ENCODE measurements at places on chromosomes 3 and 15.

- DNase-seq, result peak; percentile 86
Observed at GRCh38 chr3:151838574-151839312, 24.8 kb downstream of the AADAC start.

DNA sequence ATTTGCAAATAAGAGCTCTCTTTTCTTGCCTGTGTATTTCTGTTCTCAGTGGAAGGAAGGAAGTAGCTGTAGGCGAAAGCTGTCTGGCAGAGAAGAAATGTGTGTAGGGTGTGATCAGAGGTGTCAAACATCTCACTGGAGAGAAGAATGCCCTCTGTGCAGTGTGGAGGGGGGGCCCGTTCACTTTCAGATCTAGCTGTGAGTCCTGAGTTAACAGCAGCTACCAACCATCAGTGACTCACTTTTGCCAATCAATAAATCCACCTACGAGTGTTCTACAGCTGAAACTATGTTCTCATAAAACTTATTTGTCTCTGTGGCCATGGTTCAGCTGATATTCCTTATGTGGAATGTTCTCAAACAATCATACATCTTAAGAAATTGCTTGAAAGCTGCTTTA is 103.7 kb downstream of the FRMD4B start:
- no peak for DNase-seq

DNA sequence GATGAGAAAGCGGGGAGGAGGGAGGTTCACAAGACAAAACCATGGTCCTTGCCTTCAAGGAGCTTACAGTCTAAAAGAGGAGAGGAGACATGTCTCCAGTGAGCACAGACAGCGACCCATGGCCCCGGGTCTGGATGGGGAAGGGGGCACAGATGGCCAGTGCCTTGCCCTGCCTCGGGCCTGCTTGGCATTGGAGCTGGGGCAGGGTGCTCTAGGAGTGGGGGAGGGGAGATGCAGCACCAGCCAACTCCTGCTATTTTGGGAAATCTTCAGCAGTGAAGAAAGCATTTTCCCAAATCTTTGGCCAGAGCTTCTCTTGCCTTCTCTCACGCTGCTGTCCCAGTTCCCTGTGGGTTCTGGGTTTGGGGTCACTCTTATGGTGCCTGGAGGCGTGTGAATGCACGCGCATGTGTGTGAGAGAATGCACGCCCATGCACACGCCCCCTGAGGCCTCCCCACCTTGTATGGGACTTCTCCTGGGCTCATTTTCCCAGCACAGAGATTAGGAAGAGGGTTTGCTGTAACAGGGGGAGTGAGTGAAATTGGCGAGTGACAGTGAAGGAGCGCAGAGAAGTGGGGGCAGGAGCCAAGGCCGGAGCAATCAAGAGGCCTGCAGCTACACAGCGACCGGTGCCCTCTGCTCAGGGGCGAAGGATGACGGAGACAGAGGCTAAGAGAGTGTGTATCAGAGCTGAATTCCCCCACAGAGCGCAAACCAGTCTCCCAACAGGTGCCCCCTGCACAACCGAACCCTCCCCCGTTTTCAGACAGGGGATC is 71.5 kb downstream of the SEMA5B start:
- no peak for DNase-seq

DNA sequence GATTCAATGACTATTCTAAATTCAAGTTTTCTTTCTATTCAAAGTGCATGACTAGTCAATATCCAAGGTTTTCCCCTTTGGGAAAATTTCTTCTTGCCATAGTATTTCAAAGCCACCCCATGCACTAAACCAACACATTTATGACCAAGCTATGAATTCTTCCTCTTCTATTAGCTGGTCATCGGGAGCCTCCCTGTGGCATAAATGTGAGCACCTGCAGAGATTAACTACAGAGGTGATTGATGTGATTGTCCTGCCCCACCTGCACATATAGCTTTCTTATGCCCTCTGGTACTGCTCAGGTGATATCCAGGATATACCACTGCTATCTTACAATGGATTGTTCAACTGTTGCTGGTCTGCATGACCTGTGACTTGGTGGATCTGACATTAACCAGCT is 694.9 kb downstream of the ZBBX start:
- no peak for DNase-seq

DNA sequence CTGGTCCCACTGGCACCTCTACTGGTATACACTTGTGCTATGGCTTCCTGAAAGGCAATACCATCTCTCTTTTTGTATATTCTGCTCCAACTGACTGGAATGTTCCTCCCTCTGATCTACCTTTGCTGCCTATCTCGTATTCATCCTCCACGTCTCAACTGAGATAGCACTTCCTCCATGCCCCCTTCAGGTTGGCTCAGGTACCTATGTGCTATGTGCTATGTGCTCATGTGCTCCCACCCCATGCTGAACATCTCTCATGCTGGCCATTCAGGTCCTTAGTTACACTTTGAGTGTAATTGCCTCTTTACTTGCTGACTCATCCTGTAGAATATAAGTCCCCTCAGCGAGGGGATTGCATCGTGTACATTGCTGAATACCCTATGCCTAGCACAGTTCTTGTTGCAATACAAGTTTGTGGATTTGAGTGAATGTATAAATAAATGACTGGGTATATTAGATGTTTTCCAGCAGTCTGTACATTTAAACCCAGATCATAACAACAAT is 156.9 kb downstream of the SOX2 start:
- DNase-seq, result no peak

DNA sequence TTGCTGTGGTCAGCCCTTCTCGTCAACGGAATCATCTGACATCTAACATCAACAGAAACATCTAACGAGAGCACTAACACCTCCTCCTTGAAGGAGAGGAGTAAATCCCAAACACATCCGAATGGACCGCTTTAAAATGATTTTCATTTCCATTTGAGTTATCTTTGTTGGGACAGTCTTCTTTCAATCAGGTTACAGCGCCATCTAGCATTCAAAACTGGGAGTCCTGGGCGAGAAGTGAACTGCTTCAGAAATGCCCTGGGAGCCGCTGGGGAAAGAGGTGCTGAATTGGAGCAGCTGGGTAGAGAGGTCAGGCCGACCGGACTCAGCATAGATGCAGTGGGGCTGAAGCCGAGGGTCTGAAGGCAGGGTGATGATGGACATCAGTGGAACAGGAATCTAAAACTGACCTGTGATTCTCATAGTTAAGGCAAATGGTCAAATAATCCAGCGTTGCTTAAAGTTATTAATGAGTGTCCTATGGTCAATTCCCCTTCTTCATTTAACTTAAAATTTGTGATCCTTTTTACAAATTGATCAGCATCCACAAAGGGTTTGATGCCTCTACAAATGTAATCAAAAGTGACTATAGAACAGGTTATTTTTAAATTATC is 170.0 kb upstream of the NDN start:
- DNase-seq, result peak; percentile 54

DNA sequence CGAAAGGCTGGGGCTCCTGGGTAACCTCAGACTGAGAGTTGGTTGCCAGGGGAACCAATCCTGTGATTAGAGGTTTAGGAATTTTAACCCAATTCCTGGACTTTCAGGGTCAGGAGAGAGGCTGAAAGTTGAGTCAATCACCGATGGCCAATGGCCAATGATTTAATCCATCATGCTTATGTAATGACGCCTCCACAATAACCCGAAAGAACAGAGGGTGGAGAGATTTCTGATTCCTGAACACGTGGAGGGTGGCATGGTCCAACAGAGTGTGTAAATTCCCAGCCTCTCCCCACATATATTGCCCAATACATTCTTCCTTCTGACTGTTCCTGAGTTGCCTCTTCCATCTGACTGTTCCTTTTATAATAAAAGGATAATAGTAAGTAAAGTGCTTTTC is 137.2 kb upstream of the CBLB start:
- peak; percentile 95 for DNase-seq

DNA sequence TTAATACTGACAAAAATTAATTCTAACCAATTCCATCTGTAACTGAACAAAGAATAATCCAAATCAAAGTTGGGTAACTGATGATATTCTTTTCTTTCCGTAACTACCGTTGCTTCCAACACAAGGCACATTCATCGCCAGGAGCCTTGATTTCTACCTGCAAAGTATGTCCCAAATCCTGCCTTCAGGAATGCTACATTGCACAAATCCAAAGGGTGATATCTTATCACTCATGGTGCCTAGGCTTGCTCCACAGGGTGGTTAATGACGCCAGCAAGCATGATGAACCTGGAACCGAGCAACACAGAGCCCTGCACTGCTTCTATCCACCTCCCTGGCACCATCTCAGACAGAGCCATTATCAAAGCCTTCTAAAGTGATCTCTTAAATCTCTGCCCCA is 772.7 kb downstream of the ROBO1 start:
- DNase-seq, result no peak

- no peak for DNase-seq
Observed at GRCh38 chr3:38133557-38134405, 3.1 kb downstream of the ACAA1 start.

DNA sequence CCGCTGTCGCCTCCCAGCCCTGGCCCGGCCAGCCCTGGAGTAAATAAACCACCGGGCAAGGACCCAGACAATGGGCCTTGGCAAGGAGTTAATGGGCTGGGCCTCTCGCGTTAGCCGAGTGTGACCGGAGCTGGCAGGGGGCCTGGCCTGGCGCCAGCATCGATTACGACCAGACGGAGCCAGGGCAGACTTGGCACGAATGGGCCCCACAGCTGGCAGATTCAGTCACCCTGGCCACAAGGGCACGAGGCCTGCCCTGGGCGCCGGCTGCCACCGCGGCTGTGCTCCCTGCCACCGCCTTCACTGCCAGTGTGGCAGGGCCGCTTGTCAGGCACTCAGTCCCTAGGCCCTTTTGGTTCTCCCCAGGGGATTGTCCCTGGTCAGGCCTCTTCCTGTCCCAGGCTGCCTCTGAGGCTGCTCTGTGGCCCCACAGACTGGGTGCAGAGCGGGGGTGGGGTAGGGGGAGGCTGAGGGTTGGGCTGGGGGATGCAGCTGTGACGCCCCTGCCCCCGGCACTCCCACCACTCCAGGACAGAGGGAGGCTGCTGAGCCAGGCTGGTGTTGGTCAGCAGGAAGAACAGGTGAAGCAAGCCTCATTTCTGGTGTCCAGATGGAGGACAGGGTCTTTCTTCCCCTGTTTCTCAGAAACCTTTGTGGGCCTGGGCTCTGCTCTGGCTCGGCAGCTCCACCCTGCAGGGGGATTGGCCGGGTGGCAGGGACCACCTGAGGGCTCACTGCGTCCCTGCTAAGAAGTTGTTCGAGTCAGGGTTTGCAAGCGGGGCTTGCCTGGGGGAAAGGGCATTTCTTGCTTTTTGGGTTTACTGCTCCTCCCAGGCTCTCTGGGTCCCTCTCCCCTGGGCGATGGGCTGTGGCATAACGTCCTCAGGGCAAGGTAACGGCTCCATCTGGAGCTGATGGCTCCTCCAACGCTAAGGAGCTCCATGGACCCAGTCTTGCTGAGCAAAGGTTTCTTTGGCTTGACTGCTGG is 30.5 kb upstream of the SRP14 start:
- DNase-seq, result no peak

DNA sequence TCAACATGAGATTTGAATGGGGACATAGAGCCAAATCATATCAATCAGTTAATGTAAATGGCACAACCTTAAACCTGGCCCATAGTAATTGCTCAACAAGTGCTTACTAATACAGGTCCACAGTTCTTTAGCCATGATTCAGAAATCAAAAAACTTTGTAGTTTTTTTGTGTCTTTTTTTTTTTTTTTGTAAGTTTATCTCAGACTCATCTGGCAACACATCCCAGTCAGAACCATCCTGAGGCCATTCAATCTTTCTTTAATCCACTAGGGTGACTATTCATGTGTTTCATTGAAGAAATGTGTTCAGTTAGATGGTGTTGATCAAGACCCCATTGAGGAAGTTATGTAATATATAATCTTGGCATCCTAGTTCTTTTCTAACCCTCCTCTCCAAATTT is 65.4 kb downstream of the ABI3BP start:
- DNase-seq, result peak; percentile 45

- DNase-seq, result no peak
Observed at GRCh38 chr3:65642883-65643282, 395.8 kb downstream of the MAGI1 start.

- DNase-seq, result no peak
Observed at GRCh38 chr3:55731741-55732140, 244.6 kb upstream of the WNT5A start.

DNA sequence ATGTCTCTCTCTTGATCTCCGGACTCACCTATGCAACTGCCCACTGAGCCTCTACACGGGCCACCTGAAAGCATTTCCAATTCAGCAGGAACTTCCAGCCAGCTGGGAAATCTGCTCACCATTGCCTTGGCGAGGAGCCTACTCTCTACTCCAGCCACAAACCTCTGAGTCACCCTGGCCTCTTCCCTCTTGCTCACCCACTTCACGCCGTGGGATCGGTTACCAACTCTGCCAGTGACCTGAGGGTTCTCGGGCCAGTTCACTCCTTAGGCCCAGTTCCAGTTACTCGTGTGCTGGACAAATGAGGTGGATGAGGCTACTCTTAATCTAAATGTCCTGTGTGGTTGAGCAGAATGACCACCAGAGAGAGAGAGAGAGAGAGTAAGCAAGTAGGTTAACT is 70.1 kb downstream of the CEMIP start:
- DNase-seq, result peak; percentile 93

- peak; percentile 97 for DNase-seq
Observed at GRCh38 chr15:50055332-50055731, 63.7 kb downstream of the ATP8B4 start.

- no peak for DNase-seq
Observed at GRCh38 chr3:195770081-195770840, 41.5 kb downstream of the MUC4 start.

DNA sequence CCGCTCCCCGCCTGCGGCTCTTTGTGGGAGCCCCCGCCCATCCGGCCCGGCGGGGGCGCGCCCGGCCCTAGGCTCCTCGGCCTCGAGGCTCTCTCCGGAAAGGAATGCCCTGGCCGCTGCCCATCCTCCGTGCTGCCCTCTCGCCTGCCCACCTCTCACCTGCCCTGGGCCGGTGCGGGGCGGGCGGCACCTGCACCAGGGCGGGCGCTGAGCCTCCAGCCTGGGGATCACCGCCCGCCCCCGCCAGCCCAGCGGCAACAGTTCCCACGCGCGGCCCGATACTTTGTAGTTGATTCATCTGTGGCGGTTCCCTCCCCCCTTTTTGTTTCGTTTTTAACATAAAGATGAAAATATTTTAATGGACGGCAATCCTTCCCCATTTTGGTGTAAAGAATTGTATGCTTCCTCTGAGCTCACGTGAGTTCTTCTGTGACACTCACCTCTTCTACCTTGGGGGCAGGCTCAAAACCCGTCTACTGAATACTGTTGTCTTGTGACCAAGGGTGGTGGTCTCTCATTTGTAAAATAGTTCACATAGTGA is 1.9 kb downstream of the KLF13 start:
- DNase-seq, result peak; percentile 70

DNA sequence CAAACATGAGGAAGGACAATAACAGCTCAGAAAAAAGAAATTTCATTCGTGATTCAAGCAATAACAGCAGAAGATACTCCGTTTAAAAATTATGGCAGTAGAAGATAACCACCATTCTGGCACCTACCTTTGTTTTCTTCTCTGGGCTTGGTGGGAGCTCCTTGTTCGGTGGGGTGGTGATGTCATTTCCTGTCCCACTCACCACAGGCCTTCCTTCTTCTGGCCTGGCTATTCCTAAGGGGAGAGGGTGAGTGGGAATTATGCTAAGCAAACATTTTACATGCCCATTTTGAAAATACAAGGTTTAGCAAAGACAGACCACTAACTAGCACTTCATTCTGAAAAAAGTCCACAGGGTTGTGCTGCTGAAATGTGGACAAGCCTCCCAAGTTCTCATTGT is 74.4 kb downstream of the DHX30 start:
- peak; percentile 34 for DNase-seq
